Heart right ventricle (tissue), 16 donors: ENCODE measurements at places on chromosomes 3 and 15. TPM values are rescaled to one million over a fixed set of nuclear protein-coding genes. Genes with fewer than 3 reads are reported as not detected.

LRRC31 gene
- total RNA-seq, result not detected

FAIM gene
- 2.8 TPM for total RNA-seq

FILIP1L gene
- 134 TPM for total RNA-seq

HGD gene
- total RNA-seq, result not detected

HTR3E gene
- total RNA-seq, result not detected

DNA sequence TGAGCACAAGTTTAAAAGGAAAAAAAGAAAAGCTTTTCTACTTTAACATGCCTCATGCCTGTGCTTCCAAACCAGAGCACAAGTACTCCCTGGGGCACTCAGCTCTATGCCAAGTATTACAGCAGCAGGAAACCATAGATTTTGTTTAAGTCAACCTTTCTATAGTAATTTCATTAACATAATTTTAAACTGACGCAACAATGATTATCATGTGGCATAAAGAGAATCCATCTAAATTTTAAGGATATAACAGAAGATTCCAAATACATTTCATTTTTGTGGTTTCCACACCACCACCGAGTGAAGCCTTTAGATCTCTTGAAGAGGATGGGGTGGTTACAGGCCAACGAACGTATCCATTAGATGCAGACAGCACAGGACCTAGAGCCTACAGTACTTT lies 112.1 kb downstream of the TNIK start:
- DNase-seq, result no peak

DNA sequence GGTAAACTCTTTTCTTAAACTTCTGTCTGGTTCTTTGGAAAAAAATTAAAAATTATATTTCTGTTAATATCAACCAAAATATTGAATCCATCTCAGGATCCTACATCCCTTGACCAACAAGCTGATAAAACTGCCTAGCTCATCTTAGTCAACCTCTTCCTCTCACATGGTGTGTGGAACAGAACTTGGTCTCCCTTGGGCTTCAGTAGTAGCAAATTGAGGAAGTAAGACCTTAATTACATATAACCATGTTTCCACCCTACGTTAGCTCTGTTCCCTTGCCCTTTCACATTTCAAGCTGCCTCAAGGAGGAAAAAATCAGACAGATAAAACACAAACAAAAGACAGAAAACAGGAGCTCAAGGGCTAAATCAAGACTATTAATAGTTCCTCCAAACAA lies 116.4 kb downstream of the GREM1 start:
- DNase-seq, result no peak

DNA sequence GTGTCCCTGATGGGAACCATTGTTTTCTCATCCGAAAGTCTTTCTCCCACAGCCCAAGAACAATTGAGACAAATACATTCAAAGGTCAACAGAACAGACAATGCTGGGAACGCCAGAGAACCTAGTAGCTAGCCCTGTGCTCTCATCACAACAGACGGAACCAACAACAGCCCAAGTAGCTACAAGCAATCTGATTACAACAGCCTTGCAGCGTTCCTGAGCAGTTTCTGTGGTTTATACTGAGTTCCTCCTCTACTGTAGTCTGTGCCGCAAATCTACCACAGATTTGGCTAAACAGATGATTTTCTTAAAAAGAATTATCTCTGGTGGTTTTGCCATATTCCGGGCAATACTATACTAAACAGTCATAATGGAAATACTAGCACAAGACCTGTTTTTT lies 435.6 kb downstream of the MECOM start:
- no peak for DNase-seq

DNA sequence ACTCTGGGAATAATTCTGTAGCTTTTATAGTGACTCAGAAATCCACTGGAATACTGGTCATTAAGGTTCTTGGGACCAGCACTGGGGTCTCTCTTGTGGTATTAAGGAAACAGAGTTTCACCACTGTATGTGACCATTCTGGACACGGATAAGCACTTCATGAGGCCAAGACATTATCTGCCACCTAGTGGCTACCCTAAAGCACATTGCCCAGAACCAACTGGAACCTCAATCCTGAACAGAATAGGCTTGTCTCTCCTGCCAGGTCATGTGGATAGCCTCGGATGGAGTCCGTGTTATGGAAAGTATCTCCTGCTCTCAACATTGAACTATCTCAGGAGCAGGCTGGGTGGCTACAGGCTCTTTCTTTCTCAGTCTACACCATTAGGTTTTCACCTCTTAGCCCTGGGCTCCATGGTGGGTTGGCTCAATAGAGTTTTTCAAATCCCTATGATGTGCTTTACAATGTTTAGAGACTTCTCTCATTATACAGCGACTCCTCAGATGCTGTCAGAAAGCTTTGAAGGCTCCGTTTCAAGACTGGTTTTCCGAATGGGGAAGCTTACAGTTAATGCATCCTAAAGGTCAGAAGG lies 167.6 kb upstream of the ST8SIA2 start:
- DNase-seq, result no peak

DNA sequence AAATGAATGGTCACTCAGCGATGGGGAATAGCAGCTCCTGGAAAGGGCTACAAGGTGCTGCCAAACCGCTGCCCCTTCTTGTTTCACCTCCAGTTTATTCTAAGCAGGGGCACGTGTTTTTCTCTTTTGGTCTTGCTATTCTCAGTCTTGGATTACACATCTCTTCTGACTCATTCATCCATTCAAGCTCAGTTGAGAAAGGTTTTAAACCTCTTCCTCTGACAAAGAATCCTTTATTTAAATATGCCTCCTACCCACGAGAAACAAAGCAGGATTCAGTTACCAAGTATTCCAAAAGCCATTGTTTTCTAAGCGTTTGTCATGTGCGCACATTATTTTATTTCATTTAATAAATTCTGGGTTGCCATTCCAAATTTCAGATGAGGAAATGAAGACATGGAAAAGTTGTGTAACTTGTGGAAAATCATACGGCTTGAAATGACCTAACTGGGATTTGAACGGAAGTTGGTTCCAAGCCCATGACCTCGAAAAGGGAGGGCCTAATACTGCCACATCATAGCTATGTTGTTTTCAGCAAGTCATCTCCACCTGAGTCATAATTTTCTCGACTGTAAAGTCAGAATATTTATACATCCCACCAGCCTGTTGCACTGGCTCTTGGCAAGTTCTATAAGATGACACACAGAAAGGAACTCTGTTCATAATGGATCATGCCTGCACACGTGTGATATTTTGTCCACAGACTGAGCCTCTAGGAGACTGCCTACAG lies 292.0 kb upstream of the SLCO3A1 start:
- peak; percentile 52 for DNase-seq

DNA sequence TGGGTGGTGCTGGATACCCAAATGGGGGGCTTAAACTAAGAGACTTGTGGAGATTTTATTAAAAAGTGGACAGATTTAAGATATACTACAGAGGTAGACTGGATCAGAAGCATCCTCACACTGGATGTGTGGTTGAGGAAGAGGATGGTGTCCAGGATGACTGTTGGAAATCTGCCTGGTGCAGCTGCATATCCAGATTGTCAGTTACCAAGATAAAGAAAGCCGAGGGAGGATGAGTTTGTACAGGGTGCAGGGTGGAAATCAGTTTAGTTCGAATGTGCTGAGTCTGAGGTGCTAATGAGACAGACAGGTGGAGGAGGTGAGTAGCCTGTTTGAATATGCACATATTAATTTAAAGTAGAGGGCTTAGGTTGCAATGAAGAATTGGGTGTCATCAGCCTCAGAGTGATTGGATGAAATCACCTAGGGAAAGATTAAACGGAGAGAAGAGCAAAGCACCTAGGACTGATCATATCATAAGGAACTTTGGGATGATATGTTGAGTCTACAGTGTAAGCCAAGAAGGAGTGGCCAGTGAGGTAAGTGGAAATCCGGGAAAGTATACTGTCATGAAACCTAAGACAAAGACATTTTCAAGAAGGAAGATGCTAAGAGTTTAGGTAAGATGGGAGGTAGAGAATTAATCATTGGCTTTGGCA lies 74.1 kb upstream of the GOLGA8B start:
- DNase-seq, result no peak

DNA sequence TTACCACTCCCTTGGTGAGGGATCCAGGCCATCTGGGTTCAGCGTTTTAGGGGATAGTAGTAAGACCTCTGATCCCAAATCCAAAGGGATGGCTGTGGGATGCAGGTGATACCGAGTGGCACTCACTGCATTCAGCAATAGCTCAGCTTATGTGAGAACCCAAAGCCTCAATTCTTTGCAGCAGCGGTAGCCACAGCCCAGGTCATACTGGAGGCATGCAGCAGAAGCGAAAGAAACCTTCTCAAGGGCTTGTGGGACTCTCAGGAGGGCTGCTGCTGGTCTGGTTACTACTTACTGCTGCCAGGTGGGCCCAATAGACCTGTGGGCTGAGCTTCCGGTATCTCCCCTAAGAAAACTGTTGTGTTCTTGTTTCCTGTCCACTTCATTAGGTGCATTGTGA lies 38.0 kb downstream of the CHCHD6 start:
- no peak for DNase-seq

DNA sequence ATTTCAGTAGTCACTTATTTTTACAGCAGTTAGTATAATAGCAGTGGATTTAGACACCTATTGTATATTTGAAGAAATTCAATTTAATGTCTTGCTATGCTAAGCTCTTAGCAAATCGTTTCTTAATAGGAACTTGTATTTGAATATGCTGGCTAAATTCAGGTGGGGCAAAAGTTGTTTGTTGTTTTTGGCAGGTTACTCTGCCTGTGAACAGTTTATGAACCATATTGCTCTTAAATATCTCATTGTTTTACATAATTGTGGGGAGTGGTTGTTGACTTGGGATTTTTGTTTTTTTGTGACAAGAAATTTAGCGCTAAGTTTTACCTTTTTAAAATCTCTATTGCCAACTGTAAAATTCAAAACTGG lies 43.4 kb downstream of the NR2C2 start:
- DNase-seq, result no peak

DNA sequence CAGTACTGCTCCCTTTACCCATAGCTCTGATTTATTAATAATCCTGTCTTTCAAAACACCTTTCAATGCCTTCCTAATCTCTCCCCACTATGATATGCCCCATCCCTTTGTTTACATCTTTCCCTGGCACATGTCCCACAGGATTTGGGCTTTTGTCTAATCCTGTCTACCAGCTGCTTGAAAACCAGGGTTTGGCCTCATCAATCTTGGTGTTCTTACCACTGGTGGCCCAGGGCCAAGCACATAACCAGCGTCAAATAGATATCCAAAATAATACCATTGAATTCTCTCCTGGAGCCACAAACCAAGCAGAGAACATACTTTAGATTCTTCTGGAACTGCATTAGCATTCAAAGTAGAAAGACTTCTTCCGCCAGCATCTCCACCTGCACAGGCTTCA lies 104.8 kb upstream of the PPP2R3A start:
- no peak for DNase-seq

GRCh38 chr3:113128386-113129015 lies 82.9 kb upstream of the BOC start:
- DNase-seq, result no peak

- no peak for DNase-seq
These were observed 209.3 kb upstream of the UMPS start for GRCh38 chr3:124520970-124521369.

- DNase-seq, result no peak
These were observed 75.4 kb downstream of the CMTM8 start for GRCh38 chr3:32313723-32314473.

DNA sequence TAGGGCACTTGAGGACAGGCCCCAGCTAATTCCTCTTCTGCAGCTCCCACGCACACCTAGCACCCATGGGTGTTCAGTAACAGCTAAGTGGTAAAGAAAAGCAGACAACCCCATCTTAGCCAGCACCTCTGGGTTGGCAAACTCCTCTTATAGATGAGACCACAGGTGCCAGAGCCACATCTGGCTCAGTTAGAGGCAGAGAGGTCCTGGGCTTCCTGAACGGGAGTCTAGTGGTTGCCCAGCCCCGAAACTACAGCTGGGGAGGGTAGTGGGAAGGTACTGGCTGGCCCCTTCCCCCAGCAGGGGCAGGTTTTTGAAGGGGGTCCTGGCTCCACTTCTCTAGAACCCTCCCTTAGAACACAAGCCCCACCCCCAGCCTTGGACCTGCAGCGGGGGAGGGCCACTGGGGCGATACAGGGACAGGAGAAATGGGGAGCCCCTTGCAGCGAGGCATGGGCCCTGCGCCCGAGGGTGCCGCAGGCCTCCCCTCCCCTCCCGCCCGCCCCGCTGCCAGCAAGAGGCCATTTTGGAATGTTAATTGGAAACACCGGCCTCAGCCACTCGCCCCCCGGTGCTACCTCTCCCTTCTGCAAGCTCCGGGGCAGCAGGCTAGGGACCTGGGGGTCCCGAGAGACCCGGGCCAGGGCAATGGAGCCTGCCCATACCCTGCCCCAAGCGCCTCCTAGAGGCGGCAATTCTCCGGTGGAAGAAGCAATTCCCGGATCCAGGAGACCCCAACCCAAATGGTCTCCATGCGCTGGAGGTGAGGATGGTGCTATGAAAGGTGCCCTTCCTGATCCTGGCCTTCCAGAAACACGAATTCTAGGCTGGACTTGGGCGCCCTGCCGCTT lies 1.5 kb downstream of the DUSP7 start:
- no peak for DNase-seq

GRCh38 chr15:66124651-66125050 lies 128.9 kb downstream of the MEGF11 start:
- no peak for DNase-seq

GRCh38 chr15:62287066-62287857 lies 122.2 kb upstream of the C2CD4B start:
- no peak for DNase-seq

GRCh38 chr3:40313975-40314860 lies 4.7 kb downstream of the EIF1B start:
- DNase-seq, result no peak

DNA sequence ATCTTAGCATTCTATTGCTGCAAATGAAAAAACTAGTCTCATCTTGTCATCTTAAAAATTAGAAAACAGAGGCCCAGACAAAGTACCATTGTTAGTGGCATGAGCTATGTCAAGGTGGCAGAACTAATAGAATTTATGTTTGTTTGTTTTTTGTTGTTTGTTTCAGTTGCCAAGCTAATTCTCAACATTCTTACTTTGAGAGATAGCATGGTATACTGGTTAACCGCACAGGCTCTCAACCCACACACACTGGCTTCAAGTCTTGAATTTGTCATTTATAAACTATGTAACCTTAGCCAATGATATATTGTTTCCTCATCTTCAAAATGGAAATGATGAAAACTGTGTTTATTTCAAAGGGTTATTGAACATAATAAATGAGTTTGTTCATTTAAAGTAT lies 367.6 kb upstream of the PLSCR5 start:
- no peak for DNase-seq

- DNase-seq, result no peak
These were observed 84.6 kb downstream of the FILIP1L start for GRCh38 chr3:100029689-100030088.

- no peak for DNase-seq
These were observed 513.2 kb downstream of the MECOM start for GRCh38 chr3:169150343-169150742.

- no peak for DNase-seq
These were observed 135.4 kb downstream of the SNRPN start for GRCh38 chr15:25090073-25090733.

- DNase-seq, result peak; percentile 47
These were observed 11.8 kb upstream of the PP2D1 start for GRCh38 chr3:20023623-20024405.
